ENCODE measurements at places on chromosomes 4 and X.

DNA sequence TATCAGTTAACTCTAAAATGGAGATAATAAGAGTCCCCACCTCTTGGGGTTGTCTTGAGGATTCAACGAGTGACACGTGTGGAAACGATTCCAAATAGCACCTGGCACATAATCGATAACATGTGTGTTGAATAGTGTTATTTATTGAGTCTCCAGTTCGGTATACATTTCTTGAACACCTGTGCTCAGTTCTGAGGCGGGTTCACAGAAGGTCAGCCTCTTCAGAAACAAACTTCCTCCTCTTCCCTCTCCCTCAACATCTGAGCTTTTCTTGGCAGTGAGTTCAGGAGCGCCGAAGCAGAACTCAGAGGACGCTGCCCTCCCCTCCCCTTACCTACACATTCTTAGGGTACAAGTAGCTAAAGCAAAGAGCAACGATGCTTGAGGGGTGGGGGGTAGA, 934 bp downstream of the PDHA1 start:
- DNase-seq, result no peak

GRCh38 chr4:75698162-75698962, 25.2 kb upstream of the G3BP2 start:
- no peak for DNase-seq

- no peak for DNase-seq
Observed at GRCh38 chr4:141630854-141631253, 5.5 kb upstream of the IL15 start.

DNA sequence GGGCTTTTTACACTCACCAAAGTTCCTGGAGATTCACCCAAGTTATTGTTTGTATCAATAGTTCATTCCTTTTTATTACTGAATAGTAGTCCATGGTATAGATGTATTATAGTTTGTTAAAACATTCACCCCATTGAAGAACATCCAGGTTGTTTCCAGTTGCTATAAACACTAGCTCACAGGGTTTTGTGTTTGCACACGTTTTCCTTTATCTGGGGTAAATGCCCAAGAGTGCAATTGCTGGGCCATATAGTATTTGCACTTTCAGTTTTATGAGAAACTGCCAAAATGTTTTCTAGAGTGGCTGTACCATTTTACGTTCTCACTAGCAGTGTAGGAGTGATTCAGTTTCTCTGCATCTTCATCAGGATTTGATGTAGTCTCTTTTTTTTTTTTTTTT, 57.1 kb downstream of the CBLL2 start:
- no peak for DNase-seq

GRCh38 chr4:147839663-147840062, 107.8 kb downstream of the ARHGAP10 start:
- DNase-seq, result no peak

GRCh38 chr4:79598801-79599200, 190.8 kb upstream of the GK2 start:
- DNase-seq, result no peak

DNA sequence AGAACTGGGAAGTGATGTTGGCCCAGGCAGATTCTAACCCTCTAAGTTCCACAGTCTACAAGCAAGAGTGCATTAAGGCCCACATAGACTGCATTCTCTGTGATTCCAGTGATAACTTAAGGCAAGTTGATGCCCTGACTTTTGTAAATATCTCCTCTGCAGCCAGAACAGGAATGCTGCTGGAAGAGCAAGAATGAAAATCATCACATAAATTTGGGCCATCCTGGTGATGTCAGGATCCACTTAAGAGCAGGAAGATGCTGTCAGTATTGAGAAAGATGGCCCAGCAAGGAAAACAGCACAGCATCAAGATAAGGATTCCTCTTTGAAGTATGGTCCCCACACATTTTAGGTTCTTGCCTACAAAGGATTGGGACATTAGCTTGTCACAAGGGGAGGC, 52.4 kb downstream of the TMPRSS11F start:
- no peak for DNase-seq

DNA sequence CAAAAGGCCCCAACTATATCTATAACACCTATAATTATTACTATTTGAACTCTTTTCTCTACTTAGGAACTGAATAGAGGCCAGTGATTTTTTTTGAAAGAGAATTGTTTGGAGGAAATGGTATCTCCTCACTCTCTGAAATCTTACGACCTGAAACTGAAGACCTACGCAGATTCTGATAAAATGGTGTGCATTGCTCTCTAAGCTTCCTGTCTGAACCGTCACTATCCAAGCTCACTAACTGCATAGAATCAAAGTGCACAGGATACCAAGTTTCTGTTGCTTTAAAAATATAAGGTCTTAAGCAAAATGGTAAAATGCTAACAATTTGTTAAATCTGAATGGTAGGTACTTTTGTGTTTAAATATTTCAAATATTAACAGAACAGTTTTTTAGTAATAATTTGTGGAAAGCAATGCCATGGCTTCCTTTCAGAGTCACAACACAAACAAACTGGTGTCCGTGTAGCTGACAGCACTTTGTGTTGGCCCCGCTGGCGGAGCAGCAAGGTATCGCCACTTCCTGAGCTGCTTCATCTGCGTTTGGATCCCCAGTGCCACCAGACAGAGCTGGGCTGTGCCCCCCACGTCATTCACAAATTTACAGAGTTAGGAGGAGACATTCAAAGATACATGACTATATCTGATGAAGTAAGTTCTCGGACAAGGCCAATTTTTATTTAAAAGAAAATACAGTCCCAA, 313.9 kb downstream of the FBXW7 start:
- DNase-seq, result no peak

DNA sequence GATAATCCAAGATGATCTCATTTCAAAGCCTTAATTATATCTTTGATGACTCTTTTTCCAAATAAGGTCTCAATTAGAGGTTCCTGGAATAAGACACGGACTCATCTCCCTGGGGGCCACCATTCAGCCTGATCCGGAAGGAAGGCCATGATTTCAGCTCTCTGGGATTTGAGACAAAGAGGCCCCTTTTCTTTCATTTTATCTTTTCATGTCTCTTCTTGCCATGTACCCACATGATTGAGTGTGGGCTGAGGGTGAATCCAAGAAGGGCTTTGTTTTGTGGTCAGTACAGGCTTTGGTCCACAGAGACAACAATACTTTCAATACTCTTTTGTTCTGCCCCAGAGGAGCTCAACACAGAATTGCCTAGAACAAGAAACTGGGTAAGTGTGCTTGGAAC, 261.2 kb downstream of the TRIML1 start:
- DNase-seq, result no peak
